Stomach (tissue), 19 donors: ENCODE measurements at places on chromosomes 4 and X.

DNA sequence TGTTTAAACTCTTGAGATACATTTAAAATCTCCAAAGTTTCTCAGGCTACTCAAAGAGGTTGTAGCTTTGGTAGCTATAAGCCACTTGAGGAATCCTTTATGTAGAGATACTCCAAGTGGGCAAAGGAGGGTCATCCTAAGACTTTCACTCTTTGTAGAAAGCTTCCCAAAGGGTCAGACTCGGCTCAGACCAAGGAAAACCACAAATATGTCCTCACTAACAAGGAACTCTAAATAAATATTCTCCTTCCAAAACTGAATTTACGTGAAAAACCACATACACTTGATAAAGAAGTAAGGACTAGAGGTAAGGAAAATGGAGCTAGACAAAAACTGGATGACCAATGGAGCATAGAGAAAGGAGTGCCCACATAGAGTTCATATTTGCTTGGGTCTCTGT lies 41.7 kb upstream of the DDX60 start:
- no peak for DNase-seq

GRCh38 chr4:54062392-54062791 lies 2.0 kb downstream of the CHIC2 start:
- no peak for DNase-seq

GRCh38 chr4:113773014-113773413 lies 11.5 kb upstream of the CAMK2D start:
- DNase-seq = no peak

- no peak for DNase-seq
Observed at GRCh38 chr4:176013476-176014247, 52.0 kb upstream of the WDR17 start.

GRCh38 chr4:71026086-71026485 lies 32.6 kb downstream of the DCK start:
- DNase-seq = no peak

DNA sequence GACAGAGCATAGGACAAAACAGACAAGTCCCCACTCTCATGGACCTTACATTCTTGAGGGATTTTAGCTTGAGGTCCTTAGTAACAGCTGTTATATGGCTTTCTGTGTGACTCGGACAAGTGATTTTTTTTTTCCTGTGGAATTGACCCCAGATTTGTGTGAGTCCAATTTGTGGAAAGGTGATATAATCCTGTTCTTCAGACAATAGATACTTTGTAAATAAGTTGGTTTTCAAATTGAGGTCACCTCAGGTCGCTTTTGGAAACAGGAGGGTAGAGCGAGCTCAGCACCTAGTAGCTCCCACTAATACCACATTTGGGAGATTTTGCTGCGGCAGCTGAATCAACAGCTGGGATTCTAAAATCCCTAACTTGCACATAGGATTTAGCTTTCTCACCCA lies 1008.8 kb downstream of the ADGRL3 start:
- no peak for DNase-seq

DNA sequence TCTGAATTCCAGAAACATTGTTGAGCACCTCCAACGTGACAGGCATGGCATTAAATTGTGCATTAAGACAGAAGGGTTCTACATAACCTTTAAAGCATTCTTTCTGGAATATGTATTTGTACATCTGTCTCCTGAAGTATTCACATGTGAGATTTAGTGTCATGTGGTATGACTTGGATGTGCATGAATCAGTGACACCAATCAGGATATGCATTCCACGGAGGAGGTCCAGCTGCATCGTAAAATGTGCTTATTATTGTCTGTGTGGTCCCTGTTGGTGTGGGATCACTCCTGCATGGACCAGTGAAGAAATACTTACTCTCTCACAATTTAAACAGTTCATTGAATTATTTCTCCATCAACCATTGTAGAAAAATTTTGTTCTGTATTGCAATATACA lies 149.0 kb downstream of the MID1 start:
- no peak for DNase-seq

GRCh38 chr4:54687887-54688841 lies 30.4 kb downstream of the KIT start:
- DNase-seq = no peak

DNA sequence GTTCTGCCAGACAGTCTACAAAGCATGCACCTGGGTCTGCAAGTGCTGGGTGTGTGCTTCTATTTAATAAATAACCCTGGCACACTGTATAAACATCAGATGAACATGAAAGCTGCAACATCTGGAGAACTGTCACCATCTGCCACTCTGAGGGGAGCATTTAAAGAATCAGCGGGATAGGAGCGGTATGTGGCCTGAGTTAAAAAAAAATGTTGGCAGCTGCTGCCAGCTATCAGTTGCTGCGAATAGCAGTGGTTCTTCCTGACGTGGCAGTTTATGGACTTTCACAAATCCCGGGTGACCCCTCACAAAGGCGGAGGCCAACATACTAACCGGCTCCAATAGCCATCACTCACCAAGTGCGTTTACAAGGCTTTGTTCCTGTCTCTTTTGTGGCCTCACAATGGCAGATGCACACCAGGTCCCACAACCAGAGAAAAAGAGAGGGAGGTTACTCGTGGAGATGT lies 95.1 kb downstream of the RASL11B start:
- DNase-seq = no peak

- peak; percentile 53 for DNase-seq
Observed at GRCh38 chr4:145177511-145177905, 2.9 kb downstream of the OTUD4 start.

DNA sequence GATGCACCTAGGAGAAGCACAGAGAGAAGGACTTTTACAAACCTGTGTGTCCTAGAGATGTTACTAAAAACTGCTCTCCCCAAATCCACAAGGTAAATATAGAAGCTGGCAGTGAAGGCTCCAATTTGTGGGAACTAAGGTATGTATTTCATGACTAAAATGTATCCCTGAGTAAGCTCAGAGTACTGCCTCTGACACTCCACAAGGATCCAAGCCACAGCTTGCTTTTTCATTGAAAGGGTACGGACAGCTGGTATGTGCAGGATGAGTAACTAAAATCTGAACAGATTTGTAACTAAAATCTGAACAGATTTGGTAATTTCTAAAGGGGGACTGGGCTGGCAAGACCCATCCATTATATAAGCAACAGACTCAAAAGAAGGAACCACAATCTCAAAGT lies 187.6 kb downstream of the DCLK2 start:
- no peak for DNase-seq

DNA sequence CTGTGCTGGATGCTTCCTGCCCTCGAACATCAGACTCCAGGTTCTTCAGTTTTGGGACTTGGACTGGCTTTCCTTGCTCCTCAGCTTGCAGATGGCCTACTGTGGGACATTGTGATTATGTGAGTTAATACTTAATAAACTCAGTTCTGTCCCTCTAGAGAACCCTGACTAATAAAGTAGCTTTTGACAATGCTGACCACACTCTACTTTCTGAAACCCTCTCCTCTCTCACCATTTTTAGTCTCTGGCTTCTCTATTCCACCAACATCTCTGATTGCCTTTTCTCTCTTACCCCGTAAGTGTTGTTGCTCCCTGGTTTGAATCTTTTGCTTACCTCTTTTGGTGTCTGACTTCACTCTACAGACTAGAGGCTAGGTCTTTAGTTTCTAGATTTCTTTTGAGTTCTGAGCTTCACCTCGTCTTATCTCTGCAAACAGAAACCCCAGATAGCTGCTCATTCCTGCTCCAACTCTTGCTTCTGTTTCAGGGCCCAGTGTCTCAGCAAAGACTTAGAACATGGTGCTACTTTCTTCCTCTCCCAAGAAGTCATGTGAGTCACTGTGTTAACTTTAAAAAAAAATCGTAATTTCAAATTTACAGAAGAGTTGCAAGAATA lies 11.4 kb downstream of the TMSB4X start:
- no peak for DNase-seq

GRCh38 chrX:70480660-70481018 lies 36.0 kb downstream of the DLG3 start:
- DNase-seq = peak; percentile 31

GRCh38 chrX:21940356-21940829 lies at the start of gene SMS:
SMS (plus strand) TSS chrX:21940709; CDS start chrX:21940825, 116 bp downstream.
- peak; percentile 77 for DNase-seq

DNA sequence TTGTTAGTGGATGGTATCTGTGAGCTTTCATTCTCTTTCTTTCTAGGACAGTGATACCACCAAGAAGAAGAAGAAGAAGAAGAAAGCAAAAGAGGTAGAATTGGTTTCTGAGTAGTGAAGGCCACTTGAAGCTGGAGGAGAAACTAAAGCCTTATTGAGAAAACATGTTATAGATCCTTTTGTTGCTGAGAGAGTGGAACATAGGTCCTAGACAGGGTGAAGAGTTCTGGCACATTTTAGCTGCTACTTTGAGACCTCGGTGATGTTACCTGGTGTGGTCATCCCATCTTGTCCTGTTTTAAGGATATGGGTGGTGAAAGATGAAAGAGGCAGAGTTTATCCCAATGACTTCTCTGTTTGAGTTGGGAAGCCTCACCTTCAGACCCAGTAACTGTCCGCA lies 14.1 kb downstream of the DKC1 start:
- no peak for DNase-seq

GRCh38 chr4:104494822-104495559 lies at the start of gene CXXC4:
CXXC4 (minus strand) TSS chr4:104494894; CDS start chr4:104491802, 3,092 bp downstream.
- peak; percentile 91 for DNase-seq

- peak; percentile 74 for DNase-seq
Observed at GRCh38 chrX:71652405-71652804, 14.9 kb upstream of the LOC101059915 start.

DNA sequence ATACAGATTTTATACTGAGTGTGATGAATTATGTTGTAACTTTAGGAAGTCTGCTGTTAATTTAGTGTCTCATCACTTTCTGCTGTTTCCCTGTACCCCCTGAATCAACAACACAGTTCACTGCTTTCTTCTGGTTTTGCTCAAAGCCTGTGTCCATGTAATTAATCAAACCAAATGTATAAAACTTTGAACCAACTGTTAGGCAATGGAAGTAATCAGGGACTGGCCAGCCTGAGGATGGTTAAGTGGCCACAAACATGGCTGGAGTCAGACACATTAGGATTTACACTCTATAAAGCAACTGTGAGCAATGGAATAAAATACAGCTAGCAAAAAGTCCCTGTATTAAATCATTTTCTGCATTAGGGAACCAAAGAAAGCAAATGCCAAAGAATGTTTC lies 42.6 kb downstream of the CXCL1 start:
- DNase-seq = no peak

- DNase-seq = peak; percentile 54
Observed at GRCh38 chr4:40933272-40934053, 183.7 kb downstream of the NSUN7 start.

- DNase-seq = no peak
Observed at GRCh38 chr4:120857312-120857711, 65.2 kb downstream of the PRDM5 start.

DNA sequence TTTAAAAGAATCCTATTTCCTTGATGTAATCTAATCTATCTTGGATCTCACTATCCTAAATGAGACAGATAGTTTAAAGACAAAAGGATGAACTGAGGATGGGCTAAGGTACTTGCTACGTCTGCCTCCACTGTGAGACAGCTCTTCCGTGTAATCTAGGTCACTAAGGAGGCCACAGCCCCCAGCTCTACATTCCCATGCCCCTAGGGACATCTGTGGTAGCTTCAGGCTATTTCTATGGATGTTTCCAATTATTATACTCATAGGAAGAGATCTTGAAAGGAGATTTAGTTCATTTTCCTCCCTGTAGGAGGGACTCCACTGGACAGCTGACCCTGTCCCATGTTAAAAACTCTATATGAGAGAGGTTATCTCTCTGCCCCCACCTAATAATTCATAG lies 140.8 kb upstream of the TRPC5 start:
- DNase-seq = no peak

DNA sequence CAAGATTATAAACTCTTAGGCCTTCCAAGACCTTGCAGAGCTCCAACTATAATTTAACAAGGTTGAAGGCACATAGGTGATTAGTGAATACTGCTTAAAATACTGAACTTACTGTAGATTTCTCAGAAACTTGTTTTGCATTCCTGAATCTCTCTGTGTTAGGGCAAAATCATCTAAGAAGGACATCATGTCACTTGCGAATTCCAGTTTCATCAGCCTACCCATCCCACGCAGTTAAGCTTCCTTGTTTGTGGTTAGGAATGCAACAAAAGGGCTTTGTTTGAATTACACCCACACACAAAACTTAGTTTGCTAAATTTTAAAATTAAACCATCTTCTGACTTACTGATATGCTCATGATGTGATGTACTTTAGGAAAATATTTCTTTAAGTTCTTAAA lies 174.0 kb downstream of the SOWAHB start:
- DNase-seq = no peak

- DNase-seq = no peak
Observed at GRCh38 chr4:78788007-78788889, 12.1 kb downstream of the BMP2K start.

- DNase-seq = no peak
Observed at GRCh38 chr4:14259936-14260335, 632.4 kb upstream of the BOD1L1 start.

DNA sequence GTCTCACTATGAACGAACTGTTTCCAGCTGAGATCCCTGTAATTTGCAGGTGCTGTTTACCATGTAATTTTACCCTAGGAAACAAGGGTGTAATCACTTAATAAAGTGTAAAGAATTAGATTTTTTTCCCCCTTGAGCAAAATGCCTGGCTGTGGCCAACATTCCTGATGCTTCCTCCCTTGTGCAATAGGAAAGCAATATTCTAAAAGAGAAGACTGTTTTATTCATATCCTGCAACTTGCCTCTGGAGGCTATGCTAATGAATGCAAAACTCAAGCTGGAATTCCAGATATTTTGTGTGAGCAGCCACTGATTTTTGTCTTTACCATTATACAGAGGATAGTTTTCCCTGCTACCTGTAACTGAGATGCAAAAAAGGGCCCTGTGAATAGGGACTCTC lies 98.0 kb downstream of the AWAT2 start:
- no peak for DNase-seq
